ENCODE measurements at places on chromosomes 16 and 17. TPM values are rescaled to one million over a fixed set of nuclear protein-coding genes. Genes with fewer than 3 reads are reported as not detected.

- DNase-seq: no peak
These were observed 52.0 kb upstream of the DLX4 start for GRCh38 chr17:49916854-49917515.

DNA sequence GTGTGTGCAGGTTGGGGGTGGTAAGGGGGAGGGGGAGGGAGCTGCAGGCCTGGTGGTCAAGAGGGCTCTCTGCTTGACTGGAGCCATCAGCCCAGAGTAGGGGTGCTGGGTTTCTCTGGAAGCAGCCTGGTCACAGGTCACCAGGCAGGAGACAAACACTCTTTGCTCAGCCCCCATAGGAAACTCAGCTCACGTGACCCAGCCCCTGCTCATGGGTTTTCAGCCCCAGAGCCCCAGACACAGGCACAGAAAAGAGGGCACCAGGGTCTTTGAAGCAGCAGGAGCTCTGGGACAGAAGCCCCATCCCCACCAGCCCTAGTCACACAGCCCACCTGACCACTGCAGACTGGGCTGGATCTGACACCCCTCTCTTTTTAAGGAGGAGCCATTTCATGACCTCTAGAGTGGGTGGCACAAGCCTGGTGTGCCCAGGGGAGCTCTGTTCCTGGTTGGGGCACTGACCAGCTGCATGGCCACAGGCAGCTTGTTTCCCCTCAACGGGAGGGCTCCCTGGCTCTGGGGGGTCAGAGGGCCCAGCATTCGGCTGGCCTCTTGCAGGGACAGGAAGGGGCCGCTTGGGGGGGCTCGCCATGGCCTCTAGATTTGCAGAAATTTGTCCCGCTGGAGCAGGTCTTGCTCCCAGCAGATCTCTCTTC is 13.8 kb upstream of the CD79B start:
- DNase-seq: no peak

- no peak for DNase-seq
These were observed 96.1 kb downstream of the C17orf67 start for GRCh38 chr17:56737421-56738161.

GRCh38 chr17:78179372-78179771 is 7.5 kb downstream of the TK1 start:
- no peak for DNase-seq

Gene CLUH
- 39.2 TPM for total RNA-seq

GRCh38 chr17:61372436-61372835 is 27.2 kb upstream of the TBX2 start:
- DNase-seq: no peak

DNA sequence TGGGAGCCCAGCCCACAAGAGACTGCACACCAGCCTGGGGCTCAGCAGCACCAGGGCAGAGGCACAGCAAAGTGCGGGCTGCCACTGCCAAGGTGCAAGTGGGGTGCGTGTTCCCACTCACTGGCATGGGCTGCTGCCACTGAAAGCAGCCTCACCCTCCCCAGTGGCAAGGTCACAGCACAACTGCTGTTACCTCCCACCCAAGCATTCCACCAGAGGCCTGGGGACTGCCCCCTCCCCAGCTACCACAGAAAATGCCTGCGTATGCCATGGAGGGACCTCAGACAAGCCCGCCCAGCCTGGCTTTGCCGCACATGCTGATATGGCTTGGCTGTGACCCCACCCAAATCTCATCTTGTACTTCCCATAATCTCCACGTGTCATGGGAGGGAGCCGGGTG is 33.1 kb downstream of the MEAK7 start:
- DNase-seq: no peak

GRCh38 chr17:74671031-74671771 is 41.5 kb downstream of the CD300LF start:
- DNase-seq: peak; percentile 87

- DNase-seq: no peak
These were observed 21.5 kb downstream of the GRB7 start for GRCh38 chr17:39759204-39759603.

GRCh38 chr17:17027442-17028058 is 14.7 kb upstream of the MPRIP start:
- no peak for DNase-seq

DNA sequence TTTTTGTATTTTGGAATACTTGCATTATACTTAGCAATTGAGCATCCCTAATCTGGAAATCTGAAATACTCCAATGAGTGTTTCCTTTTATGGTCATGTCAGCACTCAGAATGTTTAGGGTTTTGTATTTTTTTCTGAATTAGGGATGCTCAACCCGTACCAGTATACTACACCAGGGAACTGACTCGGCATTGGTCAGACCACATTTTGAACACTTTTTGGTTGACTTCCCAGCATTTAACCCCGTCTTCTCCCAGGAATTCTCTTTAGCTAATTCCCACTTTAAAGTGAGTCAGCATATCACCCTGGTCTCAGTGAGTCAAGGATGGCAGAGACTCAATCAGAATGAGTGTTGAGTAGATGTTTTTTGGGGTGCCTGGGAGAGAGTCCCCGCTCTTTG is 177.9 kb downstream of the SPECC1 start:
- DNase-seq: no peak

- no peak for DNase-seq
These were observed 240.6 kb downstream of the FOXL1 start for GRCh38 chr16:86818671-86819532.

GRCh38 chr16:80318107-80318506 is 222.7 kb upstream of the DYNLRB2 start:
- DNase-seq: no peak

DNA sequence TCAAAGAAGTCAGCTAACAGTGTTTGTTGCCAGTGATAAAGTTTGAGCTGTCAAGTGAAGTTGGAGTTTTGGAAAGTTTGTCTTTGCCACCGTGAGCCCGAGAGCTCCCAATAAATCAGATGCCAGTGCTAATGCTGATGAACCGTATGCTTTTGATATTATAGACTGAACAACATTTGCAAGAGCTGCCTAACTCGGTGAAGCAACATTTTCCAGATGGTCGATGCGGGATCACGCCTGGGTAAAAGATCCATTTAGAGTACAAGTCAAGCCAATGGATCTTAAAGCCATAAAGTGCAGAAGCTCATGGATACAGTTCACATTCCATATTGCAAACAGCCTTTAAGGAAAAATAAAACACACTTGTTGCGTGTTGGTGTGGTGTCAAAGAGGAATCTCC is 9.6 kb downstream of the BANP start:
- no peak for DNase-seq

GRCh38 chr16:89408315-89408714 is 82.0 kb downstream of the ANKRD11 start:
- no peak for DNase-seq

- no peak for DNase-seq
These were observed 20.5 kb upstream of the STAC2 start for GRCh38 chr17:39246274-39246673.

DNA sequence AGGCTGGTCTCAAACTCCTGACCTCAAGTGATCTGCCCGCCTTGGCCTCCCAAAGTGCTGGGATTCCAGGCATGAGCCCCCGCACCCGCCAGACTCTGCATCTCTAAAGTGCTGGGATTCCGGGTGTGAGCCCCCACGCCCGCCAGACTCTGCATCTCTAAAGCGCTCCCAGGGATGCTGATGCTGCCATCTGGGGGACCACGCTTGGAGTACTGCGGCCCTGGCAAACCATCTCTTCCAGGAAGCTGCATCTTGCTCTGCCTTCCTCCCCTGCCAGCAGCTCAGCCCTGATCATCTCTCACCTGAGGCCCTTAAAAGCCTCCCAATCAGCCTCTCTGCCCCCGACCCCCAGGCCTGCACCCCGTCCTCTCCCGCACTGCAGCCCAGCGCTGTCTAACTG is 4.1 kb downstream of the CEP295NL start:
- no peak for DNase-seq

GRCh38 chr17:49108318-49108717 is 24.3 kb upstream of the B4GALNT2 start:
- DNase-seq: no peak

Gene ZNF469
- total RNA-seq: 2.9 TPM

Gene KRT34
- total RNA-seq: not detected

Gene MED9
- 13.7 TPM for total RNA-seq

GRCh38 chr16:53111078-53111791 is 56.4 kb downstream of the CHD9 start:
- DNase-seq: no peak

DNA sequence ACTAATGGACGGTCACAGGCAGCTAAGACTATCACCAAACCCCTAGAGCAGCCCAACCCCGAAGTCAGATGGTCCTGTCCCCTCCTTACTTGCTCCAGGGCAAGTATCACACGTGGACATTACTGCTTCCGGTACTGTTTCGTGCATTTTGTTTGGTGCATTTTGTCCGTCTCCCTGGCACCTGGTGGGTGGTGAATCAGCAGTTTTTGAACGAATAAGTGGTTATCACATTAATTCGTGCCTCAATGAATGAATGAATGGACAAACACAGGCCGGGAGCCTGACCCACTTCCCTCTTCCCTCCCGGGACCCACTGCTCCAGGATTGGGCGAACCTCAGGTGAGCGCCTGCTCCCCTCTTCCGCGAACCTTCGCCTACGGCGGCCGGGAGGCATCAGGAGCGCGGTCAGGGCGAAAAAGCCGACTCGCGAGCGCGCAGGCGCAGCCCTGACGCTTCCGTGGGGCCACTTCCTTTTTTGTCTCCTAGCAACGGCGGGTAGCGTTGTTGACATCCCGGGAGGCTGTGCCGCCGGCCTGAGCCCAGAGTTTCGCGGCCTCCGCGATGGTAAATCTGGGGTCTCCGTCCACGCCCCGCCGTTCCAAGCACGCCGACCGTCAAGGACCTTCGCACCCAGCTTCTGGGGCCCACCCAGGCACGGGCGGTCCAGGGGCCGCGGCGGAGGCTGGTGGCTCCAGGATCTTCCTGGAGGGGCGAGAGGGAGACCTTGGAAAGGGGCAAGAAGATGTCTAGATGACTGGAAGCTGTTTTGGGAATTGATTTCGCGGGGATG is at the start of gene DYNLRB2:
DYNLRB2 (plus strand) TSS at position 478 of the 790 bp plus-strand sequence; CDS start at position 562, 84 bp downstream.
- DNase-seq: peak; percentile 95

Gene NFE2L1
- total RNA-seq: 287 TPM

Data from sciatic nerve (tissue), 2 donors.